ENCODE measurements at places on chromosomes 4 and X.

GRCh38 chrX:153967536-153968224, 3.9 kb downstream of the HCFC1 start:
- no peak for DNase-seq

GRCh38 chr4:110798687-110799086, 175.8 kb upstream of the PITX2 start:
- no peak for DNase-seq

GRCh38 chr4:152935631-152936445, at the start of gene FHDC1:
FHDC1 (plus strand) TSS chr4:152936323; CDS start chr4:152943058, 6,735 bp downstream.
- peak; percentile 29 for DNase-seq

GRCh38 chrX:120794525-120794975, 81.1 kb downstream of the CT47B1 start:
- no peak for DNase-seq

DNA sequence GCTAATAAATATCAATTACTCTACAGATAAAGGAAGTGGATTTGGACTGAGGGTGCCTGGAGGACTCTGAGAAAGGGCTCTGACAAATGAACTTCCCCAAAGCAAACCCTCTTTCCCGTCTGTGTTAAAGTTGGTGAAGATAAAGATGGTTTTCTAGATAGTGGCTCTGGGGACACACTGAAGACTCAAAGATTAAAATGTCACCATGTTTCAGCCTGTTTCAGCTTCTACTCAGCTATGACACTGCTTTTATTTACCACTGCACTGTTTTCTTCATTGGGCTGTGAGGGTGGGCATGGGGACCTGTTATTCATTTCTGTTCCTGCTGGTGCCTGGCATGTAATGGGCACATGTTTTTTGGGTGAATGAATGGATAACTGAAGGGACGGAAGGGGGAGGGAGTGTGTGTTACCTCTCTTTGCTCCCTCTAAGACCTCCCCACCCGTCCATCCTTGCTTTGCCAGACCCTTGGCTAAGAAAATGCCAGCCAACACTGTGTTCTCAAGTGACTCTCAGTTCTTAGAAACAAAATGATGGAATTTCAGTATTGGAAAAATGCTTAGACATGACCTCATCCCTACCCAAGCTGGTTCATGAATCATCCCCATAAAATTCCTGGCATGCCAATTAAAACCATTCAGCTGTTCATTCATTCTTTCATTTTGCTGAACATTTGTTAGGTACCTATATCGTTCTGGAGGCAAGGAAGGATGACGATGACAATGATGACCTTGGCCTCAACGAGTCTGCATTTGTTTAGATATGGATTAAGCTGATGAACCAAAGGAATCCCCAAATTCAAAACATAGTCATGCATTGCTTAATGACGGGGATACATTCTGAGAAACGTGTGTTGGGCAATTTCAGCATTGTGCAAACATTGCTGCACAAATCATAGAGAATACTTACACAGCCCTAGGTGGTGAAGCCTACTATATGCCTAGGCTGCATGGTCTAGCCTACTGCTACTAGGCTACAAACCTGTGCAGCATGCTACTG, 13.4 kb upstream of the STK32B start:
- DNase-seq: no peak

DNA sequence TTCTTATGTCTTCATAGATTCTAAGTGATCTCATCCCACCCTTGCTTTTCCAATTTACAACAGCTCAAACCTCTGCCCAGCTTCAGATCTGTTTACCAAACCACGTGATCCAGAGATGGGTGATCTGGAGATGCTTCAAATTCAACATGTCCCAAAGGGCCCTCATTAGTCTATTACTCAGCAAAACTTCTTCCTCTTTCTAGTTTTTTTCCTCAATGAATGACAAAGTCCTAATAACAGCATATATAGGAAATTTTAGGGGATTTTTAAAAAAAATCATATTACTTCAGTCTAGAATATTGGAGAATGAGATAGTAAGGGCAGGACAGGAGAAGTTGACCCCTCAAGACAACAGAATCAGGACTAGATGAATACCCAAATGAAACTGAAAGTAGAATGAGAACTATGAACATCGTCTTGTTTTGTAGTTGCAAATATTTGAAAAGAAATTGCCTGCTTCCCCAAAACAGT, 127.1 kb downstream of the CFAP299 start:
- no peak for DNase-seq

DNA sequence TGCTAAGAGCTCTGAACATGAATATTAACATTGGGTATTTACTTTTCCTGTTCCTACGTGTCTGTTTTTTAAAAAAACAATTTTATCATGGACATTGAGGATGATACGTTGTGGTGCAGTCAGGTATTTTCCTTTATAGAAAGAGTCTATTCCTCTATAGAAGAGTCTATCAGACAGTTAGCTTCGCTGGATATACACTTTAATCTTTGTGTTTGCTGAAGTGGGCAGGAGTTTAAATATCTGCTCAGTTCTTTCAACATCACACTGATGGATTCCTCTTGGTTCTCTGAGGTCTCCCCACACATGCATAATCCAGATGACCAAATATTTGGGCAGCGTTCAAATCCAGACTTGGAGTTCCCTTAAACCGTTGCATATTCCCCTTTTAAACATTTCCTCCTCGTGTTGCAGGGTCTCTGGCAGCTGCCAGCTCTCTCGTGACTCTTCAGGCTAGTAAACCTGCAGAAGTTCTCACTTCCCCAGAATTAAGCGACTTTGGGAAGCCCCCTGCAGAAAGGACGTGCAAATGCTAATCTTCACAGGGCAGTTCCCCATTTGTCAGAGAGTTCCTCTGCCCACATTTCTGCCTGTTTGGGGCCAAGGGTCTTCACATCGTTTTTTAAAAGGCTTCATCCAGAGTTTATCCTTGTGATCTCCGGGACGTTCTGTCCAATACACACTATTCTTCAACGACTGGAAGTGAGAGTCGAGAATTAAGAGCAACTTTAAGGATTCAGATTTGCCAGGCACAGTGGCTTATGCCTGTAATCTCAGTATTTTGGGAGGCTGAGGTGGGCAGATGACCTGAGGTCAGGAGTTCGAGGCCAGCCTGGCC, 20.5 kb upstream of the DHRSX start:
- no peak for DNase-seq

- DNase-seq: no peak
Observed at GRCh38 chrX:17692709-17693346, 44.5 kb upstream of the SCML1 start.

- DNase-seq: no peak
Observed at GRCh38 chr4:165302658-165303057, 24.8 kb upstream of the MSMO1 start.

- DNase-seq: no peak
Observed at GRCh38 chr4:109131559-109131958, 170.9 kb downstream of the COL25A1 start.

GRCh38 chr4:55733932-55734331, 85.7 kb upstream of the EXOC1L start:
- DNase-seq: peak; percentile 83

Measured in HCT116 (cell line).